Stimulated activated CD4-positive, alpha-beta T cell treated with anti-CD3 and anti-CD28 coated beads, Interleukin-4, amount 100 ng/mL, for 4 hours (primary cell): ENCODE measurements at places on chromosomes 4 and X.

DNA sequence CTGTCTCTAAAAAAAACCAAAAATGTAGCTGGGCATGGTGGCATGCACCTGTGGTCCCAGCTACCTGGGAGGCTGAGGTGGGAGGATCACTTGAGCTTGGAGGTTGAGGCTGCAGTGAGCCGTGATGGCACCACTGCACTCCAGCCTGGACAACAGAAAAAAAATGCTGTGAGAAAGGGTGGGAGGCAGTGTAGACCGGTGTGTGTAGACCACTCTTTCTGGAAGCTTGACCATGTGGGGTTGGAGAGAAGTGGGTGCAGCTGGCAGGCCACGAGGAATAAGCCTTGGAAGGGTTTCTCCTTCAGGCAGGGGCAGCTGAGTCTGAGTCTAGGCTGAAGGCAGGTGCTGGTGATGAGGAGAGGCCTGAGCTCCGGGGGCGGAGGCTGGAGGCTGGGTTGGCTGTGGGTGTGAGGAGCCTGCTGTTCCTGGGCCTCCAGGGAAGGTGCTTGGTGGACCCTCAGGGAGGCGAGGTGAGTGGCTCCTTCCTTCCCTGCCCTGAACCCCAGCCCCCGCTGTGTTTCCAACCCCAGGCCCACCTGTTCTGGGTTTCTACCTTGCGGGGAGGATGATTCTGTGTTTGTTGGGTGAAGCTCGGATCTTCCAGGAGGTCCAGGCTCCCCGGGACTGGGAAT is 9.3 kb upstream of the TBC1D14 start:
- DNase-seq: no peak

DNA sequence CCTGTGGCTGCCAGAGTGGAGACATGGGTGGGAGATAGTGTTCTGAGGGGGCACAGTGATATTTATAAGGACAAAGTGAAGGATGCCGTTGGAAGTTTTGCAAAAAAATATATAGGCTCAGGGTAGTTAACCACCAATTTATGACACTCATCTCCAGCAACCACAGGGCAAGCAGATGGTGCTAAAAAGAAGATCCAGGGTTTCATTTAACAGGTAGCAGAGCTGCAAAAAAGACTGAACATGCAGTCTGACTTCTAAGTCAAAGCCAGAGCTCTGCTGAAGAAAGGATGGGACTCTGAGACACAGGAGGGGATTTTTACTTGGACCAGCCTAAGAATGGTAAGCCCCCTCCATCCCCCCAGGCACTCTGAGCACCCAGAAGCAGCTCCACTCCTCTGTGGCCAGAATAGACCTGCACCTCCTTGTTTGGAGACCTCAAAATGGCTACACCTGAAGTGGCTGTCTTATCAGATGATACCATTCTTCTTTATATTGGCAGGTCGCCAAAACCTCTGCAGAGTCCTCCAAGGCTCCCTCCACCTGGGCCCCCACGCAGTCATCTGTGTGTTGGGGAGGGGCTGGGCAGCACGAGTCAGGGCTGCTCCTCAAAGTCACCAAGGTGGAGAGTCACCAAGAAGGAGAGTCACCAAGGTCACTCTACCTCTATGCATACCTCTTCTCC is 161.4 kb upstream of the FAM9B start:
- no peak for DNase-seq

DNA sequence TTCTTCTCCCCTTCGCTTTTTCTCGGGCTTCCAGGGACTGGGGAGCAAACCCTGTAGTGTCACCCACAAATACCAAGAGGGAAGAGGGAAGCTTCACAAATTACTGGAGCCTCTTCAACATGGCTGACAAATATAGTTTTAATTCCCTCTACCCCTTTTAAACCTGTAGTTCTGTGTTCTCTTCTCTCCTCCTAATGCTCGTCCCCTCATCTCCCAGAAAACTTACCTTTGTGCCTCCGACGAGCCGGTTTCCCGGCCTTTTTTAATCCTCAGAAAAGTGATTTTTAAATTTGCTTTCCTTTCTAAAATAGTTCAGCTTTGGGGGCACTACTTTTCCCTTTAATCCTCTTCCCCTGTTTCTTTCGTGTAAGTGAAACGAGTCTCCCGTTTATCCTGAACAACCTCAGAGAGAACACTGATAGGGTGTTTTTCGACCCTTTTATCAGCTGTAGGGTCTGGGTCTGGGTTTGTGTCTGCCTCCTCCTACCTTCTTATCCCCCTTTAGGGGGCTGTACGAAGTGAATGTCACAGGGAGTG is 408 bp downstream of the TET2 start:
- DNase-seq: no peak

DNA sequence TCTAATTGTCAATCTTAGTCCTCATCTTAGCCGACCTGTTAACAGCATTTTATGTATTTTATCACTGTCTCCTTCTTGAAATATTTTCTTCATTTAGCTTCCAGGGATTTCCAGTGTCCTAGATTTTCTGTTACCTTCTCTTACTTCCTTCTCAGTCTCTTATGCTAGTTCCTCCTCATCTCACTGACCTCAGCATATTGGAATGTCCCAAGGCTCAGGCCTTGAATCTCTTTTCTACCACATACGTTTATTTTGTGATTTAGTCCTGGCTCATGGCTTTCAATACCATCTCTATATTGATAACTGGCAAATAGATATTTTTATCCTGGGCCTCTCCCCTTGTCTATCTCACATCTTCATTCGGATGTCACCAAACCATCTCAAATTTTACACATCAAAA is 61.1 kb downstream of the IQCM start:
- DNase-seq: no peak

GRCh38 chr4:173139561-173139960 is 29.1 kb upstream of the GALNT7 start:
- DNase-seq: no peak

GRCh38 chrX:150536455-150537116 is 31.8 kb upstream of the MTM1 start:
- DNase-seq: no peak

- no peak for DNase-seq
Measured at GRCh38 chr4:124504431-124504830, 208.1 kb downstream of the ANKRD50 start.

GRCh38 chr4:170306208-170306607 is 216.5 kb upstream of the AADAT start:
- DNase-seq: no peak

GRCh38 chr4:88320780-88321373 is 36.5 kb upstream of the PPM1K start:
- DNase-seq: peak; percentile 4

- no peak for DNase-seq
Measured at GRCh38 chr4:21888195-21888976, 60.2 kb downstream of the KCNIP4 start.

DNA sequence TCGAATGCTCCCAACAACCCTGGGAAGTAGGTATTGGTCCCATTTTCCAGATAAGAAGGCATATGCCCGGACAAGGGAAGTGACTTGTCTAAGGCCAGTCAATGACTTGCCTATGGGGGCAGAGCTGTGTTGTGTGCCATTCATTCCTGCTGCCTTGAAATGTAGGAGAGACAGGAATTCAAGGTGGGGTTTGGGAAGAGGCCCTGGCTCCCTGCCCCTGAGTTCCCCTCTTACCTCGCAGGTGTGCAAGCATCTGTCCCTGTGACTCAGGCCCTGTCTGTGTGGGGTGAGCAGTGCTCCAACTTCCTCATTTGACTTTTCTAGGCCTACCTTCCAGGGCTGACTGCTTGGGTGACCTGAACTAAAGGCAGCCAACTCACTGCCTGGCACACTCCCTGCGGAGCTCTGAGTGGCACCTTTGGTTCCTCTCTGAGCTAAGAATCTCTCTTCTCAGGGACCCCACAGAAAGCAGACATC is 5.1 kb downstream of the EFNB1 start:
- DNase-seq: no peak

DNA sequence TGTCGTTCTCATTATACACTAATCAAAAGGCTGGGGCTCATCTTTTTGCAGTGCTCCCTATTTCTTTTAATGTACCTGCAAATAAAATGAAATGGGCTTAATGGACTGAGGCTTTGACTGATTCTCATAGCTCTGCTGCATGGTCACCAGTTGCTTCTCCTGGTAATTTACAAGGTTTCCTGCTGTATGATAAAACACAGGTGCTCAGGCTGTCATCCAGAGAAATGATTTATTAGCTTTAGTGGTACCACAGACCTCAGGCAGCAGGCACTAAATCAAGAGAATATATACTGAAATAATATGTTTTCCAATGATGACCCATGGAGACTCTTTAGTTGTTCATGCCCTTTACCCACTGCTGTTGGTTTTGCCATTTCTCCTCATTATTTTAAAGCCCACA is 137.7 kb downstream of the C4orf33 start:
- DNase-seq: no peak

DNA sequence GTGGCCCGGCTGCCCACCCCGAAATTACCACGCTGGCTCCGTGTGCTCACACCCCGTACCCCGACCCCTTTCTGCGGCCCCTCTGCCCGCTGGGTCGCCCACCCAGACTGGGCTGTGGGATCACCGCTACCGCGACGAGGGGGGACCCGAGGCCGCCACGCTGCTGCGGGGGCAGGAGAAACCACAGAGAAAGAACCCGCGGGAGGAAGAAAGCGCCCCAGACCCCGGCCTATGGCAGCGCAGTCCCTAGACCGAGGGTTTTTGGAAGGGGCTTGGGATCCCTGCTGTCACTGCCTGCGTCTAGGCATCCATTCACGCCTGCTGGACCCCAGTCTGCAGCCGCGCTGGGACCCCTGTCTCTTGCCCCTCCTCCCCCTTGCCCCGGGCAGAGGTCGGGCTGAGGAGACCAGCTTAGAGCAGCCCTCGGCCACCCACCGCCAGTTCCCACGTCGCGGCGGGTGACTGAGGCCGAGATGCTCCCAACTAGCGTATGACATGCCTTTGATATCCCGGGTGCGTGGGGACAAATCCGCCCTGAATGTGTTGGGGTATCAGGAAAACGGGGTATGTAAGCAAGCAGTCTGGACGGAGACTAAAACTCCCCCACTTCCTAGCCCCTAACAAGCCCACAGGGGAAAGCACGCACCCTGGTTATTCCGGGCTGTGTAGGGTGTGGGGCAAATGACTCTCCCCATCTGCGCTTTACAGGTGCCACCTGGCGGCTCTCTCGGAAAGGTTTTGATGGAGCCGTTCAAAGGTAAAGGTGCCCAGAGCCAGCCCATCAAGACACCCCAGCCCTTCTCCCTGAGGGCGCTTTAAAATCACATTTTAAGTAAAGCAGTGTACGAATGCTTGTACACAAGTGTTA is 862 bp upstream of the INPP4B start:
- DNase-seq: peak; percentile 78

DNA sequence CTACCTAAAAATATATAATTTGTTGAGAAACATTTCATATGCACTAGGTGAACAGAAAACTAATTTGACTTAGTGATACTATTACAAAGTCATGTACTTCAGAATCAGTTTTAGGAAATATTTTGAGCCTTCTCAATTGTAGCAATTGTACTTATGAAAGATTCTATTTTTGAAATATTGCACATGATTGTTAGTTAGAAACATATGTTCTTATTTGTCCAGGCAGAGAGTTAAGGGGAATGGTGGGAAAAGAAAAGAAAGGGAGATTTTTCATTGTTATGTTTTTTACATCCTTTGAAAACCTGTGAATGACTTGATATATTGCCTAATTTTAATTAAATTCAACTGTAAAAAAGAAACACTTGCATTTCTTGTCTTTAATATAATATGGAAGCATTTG is 66.0 kb downstream of the GLRB start:
- DNase-seq: no peak

DNA sequence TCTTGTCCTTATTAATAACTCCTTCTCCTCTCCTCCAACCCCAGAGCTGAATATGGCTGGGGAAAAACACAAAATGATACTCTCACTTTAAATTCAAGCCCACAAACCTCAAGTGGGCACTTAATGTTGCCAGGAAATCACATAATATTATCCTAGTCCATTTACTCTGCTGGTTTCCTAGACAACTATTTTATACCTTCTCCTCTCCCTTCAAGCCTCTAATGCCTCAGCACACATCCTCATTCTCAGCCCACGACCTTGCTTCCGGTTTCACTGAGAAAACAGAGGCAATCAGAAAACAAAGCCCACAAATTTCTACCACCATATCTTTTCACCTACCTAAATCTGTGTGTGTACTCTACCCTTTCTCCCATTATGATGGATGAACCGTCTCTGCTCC is 12.1 kb upstream of the CLCN5 start:
- DNase-seq: no peak

DNA sequence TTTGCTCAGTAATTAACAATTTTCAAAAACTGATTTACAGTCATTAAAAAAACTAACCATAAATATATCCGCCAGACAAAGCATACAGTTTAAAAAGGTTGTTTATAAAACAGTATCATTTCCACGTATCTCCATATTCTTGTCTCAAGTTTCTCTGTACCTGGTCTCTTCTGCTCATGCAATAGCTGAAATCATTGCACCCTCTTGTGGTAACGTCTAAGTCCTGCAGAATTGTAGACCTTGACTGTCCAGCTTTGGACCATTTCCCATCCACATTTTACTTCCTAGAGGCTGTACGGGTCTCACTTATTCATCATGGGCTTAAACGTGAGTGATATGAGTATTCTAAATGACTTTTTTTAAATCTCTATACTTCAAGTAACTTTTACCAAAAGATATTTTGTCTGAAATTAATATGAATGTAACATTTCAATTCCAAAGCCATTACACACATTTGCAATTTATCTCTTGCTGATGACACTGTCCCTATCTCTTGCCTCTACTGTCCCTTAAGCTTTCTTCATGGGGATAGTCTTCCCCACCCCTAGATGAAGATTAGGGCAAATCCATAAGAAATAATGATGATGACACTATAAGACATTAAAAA is 118.5 kb downstream of the BTC start:
- DNase-seq: no peak

DNA sequence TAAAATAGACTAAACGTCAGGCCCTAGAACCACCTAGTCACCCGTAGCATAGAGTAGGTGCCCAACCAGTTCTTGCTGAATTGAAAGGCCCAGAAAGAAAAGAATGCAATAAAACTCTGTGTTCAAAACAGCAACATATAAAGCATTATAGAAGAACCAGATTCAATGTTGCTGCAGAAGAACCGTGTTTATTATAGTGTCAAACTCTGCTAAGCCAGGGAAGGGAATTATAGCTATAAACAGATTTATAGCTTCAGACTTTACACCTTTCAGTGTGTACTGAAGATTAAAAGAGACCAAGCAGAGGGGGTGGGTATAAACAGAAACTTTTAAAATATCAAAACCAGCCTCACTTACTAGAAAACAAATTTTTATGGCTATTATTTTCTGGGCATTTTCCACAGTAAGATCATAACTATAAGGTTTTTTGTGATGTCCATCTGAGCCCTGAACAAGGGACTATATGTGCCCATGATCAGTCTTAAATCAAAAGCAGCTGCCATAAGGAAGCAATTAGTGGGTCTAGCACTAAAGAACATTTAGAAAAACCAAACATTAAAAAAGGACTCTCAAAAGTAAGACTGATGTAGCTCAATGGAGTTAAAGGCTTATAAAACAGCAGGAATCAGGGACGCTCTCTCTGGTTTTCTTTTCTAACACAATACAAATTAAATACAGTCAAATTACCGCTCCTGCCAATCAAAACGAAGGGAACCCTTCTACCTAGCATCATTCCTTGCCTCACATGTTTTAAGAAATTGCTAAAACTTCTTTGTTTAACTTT is 219.7 kb upstream of the ETNPPL start:
- no peak for DNase-seq
